ENCODE measurements at places on chromosomes 2 and 18.

DNA sequence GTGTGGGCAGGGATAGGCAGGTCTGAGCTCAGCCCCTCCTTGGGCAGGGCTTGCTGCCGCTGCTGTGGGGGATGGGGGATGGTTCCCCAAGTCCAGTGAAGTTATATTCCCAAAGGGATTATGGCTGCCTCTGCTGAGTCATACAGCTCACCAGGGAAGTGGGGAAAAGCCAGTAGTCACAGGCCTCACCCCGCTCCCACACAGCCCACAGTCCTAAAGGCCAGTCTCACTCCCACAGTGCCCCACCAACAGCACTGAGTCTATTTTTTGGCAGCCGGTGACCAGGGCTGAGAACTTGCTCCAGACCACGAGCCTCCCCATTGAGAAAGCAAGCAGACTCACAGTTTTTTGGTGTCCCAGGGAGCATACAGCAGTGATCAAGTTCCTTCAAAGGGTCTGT, 173.3 kb downstream of the OSR1 start:
- DNase-seq, result no peak

DNA sequence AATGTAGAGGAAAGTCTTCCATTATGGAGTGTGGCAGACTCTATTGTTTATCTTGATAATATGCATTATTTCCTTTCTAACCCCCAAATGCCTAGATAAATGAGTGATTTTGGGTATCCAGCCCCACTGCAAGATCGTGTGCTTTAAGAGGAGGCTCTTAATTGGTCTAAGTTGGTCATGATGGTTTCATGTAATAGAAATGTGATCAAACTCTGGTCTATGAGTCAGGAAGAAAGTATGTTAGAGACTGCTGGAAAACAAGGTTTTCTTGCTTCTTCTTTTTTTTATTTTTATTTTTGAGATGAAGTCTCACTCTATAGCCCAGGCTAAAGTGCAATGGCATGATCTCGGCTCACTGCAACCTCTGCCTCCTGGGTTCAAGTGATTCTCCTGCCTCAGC, 344.5 kb upstream of the TNP1 start:
- no peak for DNase-seq

DNA sequence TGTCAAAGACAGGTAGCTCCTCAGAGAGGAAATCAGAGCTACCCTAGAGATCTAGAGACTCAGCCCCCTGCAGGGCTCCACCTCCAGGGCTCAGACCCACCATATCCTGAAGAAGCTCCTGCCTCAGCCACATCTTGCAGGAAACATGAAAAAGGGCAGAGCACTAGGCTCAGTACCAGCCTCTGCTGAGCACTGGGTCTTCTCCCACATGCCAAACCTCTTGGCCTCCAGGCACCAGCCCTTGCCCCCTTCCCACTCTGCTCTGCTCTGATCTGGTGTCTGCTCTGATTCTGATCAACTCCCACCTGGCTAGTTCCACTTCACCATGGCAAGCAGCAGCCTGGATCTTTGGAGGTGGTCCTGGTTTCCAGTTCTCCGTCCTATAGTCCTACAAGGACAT, 114.3 kb upstream of the SLC66A3 start:
- DNase-seq, result no peak

GRCh38 chr2:54858021-54858681, 134.7 kb downstream of the EML6 start:
- DNase-seq, result no peak

DNA sequence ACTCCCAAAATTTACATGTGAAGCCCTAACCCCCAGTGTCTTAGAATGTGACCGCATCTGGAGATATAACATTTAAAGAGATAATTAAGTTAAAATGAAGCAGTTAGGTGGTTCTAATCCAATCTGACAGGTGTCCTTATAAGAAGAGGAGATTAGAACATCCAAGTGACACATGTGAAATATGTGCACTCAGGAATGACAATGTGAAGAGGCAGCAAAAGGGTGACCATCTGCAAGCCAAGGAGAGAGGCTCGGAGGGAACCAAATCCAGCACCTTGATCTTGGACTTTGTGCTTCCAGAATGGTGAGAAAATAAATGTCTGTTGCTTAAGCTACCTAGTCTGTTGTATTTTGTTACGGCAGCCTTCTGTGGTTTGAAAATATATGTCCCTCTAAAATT, 165.4 kb downstream of the FIGN start:
- DNase-seq, result no peak

DNA sequence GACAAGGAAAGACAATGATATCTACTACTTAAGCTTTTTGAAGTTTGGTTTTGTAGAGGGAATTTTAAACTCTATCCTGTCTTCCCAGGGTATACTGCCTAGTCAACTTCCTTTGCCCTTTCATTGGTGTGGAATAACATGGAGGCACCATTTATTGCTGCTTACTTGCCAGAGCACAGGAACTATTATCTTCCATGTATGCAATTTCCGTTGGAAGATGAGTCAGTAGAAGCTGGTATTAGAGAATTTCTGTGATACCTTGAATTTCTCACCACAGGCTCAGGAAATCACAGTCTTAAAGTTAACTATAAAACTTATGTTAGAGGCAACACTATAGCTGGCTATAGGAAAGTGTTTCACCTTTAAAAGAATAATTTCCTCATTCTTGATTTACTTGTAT, 40.9 kb upstream of the RGPD4 start:
- no peak for DNase-seq

- DNase-seq, result no peak
Measured at GRCh38 chr18:13280070-13280795, 61.7 kb downstream of the LDLRAD4 start.

- DNase-seq, result no peak
Measured at GRCh38 chr2:3009483-3009882, 368.1 kb downstream of the EIPR1 start.

DNA sequence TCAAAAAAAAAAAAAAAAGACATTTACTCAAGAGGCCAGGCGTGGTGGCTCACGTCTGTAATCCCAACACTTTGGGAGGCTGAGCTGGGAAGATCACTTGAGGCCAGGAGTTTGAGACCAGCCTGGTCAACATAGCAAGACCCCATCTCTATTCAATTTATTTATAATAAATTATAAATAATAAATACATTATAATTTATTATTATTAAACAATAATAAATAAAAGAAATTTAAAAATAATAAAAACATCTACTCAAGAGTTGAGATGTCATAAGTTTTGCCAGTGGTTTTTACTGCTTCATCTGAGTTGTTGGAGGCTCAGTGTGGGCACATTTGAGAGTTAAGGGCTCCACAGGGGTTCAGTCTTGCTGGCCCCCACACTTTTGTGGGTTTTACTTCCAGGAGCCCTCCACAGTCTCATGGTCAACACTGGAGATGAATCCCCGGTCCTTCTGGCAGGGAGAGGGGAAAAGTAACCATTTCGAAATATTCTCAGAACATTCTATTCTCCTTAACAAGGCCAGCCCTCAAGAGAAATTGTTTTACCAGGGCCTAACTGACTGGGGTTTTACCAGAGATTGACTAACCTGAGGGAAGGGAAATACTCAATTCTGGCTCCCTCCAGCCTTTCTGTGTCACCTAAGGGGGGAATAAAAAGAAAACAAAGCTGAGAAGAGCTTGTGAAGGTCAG, 51.6 kb upstream of the NCOA1 start:
- no peak for DNase-seq
